ENCODE measurements at places on chromosomes 12 and 14.

- DNase-seq = no peak
Observed at GRCh38 chr12:52335598-52336262, 14.5 kb upstream of the KRT83 start.

DNA sequence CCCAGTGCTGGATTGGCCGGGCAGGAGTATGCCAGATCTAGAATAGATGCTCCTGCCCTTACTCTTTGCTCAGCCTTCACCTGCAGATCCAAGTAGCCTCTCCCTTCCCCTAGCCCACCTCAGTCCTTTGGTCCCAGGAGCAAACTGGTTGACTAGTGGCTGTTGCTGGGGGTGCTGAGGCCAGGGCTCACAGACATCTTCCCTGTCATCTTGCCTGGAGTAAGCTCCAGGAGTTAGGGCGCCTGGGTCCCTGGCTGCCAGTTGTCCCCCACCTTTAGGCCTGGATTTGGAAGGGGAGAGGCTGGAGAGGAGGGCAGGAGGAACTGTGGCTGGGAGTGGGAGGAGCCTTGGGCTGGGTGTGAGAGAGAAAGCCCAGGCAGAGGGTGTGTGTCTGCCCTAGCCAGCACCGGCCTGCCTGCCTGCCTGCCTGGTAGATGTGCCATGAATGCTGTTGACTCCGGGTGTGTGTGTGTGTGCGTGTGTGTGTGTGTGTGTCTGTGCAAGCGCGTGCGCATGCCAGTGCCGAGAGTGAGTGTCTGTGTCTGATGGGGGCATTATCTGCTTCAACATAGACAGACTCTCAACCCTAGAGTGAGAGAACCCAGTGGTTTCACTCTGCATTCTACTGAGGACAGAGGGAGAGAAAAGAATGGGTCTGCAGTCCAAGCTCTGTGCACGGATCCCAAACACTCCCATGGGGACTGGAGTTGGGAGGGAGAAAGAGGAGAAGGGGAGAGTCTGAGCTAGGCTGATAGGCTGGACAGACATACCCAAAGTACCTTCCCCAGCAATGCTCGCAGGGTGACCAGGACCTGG is 845 bp upstream of the RARG start:
- no peak for DNase-seq

GRCh38 chr14:24098229-24098926 is 4.3 kb downstream of the PCK2 start:
- no peak for DNase-seq

- no peak for DNase-seq
Observed at GRCh38 chr14:33510991-33511390, 439.9 kb downstream of the EGLN3 start.

DNA sequence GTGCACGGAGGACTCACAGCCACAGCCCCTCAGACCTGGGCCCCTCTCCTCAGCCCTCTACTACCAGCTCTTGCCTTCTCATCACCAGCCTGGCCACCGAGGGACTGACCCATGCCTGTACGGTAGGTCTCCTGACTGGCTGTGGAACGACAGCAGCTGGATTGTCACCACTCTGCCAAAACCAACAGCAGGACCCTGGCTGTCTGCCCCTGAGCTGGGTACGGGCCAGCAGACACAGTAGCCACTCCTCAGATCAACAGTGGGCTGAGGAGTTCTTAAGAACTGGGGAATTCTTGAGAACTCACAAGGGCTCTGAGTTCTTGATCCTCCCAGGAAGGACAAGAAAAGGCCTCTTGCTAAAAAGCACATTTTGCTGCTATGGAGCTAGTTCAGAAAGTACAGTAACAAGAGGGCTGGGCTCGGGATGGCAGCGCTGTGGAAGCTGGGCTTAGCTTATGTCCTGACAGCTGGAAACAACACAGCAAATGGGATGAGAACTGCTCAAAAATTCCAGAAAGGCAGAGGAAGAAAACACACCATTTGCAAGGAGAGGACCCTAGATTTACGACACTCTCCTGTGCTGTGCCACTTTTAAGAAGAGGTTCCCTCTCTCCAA is 176.4 kb downstream of the ANO2 start:
- no peak for DNase-seq

GRCh38 chr14:101719708-101720107 is 41.8 kb upstream of the PPP2R5C start:
- DNase-seq = no peak

DNA sequence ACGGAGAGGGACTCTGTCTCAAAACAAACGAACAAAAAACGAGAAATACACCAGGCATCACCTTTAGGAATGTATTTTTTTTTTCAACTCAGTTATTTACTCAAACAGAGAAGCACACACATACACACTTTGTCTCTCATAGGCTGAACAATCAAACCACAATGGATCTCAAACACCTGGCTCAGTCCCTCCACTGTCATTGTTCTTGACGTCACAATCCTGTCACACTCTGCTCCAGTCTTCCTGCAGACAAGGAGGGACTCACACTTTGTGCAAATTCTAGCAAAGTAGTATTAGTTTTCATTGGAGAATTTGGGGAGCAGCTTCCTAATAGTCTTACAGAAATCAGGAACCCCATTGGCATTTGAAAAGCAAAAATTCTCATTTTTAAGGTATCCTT is 727.8 kb downstream of the BCL11B start:
- DNase-seq = no peak

DNA sequence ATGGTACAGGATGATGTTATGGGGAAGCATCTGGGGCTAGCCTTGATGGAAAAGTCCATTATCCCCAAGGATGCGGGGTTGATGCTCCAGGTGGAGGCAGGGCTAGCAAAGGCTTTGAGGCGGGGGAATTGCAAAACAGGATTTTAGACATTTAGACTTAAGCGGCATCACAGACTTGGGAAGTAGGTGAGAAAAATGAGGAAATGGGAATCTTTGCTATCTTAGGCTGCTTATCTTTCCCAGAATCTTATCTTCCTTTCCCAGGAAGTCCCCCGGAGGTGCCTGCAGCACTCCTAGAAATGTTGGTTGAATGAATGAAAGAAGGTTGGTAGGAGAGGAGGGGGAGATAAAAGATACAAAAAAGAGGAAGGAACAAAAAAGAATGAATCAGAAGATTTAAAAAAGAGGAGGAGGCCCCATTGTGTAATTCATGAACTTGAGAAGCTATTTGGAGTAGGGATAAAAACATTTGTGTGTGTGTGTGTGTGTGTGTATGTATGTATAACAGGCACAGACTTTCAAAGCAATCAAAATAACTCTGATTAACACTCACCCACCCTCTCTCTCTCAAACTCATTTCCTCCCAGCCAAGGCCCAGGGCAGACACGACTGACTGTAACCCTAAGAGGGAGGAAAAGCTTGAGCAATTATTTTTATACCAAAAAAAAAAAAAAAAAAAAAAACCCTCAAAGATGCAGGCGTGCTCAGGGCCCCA is 62.5 kb upstream of the TBX3 start:
- no peak for DNase-seq

DNA sequence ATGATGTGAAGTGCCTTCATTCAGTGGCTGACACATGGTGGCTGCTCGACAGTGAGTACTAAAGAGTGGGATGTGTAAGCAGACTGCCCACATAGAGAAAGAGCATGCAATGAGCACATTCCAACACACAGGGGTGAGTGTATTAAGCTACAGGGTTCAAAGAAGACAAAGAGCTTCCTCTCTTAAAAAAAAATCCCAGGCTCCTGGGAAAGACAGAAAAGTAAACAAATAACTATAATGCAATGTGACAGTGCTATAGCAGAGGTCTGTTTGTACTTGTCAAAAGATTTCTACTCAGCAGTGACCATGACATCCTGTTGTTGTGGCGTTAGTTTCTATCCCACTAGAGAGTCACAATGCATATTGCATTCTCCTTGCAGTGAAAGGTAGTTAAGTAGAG is 12.4 kb upstream of the PCNX1 start:
- DNase-seq = no peak

DNA sequence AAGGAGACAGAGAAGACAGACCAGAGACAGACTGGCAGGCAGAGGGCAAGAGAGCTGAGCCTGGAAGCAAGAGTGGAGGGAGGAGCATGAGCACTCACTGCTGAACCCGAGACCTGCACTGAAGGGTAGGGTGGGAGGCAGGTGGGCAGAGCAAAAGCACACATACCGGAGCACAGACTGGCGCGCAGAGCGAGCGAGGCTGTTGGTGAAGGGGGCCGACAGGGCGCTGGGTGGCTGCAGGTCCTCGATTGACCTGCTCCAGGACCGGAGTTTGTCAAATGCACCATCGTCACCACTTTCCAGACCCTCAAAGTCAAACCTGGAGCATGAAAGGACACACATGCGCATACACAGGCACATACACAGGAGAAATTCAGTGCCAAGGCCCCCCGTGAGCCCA is 34.9 kb downstream of the PRPF40B start:
- DNase-seq = no peak

- DNase-seq = no peak
Observed at GRCh38 chr12:55931317-55931779, 386 bp downstream of the DGKA start.

- no peak for DNase-seq
Observed at GRCh38 chr12:89161557-89161956, 190.7 kb downstream of the DUSP6 start.

GRCh38 chr12:88251798-88252197 is 109.7 kb downstream of the TMTC3 start:
- no peak for DNase-seq

GRCh38 chr14:33934043-33934750 is 16.7 kb downstream of the EGLN3 start:
- no peak for DNase-seq

DNA sequence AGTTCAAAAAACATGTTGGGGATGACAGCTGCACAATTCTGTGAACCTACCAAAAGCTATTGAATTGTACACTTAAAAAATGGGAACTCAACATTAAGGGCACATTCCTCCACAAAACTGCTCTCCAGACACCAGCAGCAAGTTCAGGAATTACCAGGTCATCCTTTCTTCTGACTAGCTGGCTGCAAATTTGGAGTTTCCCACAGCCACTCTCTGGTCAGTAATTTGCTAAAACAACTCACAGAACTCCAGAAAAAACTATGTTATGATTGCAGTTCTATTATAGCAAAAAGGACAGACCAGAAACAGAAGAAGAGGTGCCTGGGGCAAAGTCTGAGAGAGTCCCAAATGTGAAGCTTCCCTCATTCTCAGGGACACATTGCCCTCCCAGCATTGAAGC is 20.1 kb upstream of the PLEKHD1 start:
- no peak for DNase-seq

GRCh38 chr14:95442633-95443021 is 73.8 kb downstream of the SYNE3 start:
- DNase-seq = peak; percentile 12

DNA sequence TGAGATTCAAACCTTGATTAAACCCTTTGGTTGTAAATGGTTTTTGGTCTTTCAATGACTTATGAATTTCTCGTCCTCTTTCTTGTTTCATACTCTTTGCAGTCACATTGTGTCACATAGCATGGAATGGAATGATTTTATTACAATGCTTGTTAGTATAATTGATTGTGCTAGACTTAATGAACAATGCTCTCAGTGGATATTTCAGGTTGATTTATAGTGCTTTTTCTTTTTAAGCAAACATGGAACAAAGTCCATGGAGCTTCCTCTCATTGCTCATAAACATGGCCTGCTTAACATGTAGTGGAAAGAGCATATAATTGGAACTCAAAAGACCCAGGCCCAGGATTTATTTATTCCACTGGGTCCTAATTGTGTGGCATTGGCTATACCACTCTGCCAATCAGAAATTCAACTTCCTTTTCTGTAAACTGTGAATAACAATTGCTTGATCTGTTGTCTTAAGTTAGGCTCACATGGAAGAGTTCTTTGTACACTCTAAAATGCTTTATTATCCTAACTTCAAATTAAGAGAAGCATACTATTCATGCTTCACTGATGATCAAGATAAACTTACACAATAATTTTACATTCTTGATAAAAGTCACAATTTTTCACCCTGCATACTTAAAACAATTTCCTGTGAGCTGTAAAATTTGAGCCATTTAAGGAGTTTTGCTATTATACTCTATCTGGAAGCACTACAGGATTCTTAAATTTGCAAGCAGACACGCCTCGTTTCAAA is 370.5 kb upstream of the PDE3A start:
- DNase-seq = no peak

GRCh38 chr14:91415794-91416743 is 1.6 kb downstream of the CCDC88C start:
- DNase-seq = no peak

All from NCI-H1930 (cell line).